Hair follicular keratinocyte (primary cell): ENCODE measurements at places on chromosomes 4 and X. TPM values are rescaled to one million over a fixed set of nuclear protein-coding genes. Genes with fewer than 3 reads are reported as not detected.

Gene ITGB1BP2
- 0.23 and 1.7 TPM in 2 replicates for total RNA-seq

Gene FAT4
- total RNA-seq, result 0.65 and 1.2 TPM in 2 replicates

Gene RAB41
- total RNA-seq, result not detected in 2 replicates

Gene GAGE2A
- total RNA-seq, result not detected in 2 replicates

Gene KIAA1210
- not detected in 2 replicates for total RNA-seq

Gene USP51
- total RNA-seq, result 0.38 and 0.39 TPM in 2 replicates

Gene RTL3
- total RNA-seq, result not detected in 2 replicates

Gene GJB1
- total RNA-seq, result not detected in 2 replicates

Gene NDUFA1
- total RNA-seq, result 85.8 and 89.1 TPM in 2 replicates

Gene TMPRSS11F
- not detected in 2 replicates for total RNA-seq

Gene TXK
- total RNA-seq, result not detected in 2 replicates

Gene ZNF81
- 5.2 and 5.9 TPM in 2 replicates for total RNA-seq

Gene ARMCX1
- 19.4 and 24.8 TPM in 2 replicates for total RNA-seq

Gene FNIP2
- total RNA-seq, result 6.8 and 7.8 TPM in 2 replicates

Gene LINC00632
- total RNA-seq, result 0.04 TPM in 1 of 2 replicates, not detected in the other
